ENCODE measurements at places on chromosomes 16 and 17. TPM values are rescaled to one million over a fixed set of nuclear protein-coding genes. Genes with fewer than 3 reads are reported as not detected.

DNA sequence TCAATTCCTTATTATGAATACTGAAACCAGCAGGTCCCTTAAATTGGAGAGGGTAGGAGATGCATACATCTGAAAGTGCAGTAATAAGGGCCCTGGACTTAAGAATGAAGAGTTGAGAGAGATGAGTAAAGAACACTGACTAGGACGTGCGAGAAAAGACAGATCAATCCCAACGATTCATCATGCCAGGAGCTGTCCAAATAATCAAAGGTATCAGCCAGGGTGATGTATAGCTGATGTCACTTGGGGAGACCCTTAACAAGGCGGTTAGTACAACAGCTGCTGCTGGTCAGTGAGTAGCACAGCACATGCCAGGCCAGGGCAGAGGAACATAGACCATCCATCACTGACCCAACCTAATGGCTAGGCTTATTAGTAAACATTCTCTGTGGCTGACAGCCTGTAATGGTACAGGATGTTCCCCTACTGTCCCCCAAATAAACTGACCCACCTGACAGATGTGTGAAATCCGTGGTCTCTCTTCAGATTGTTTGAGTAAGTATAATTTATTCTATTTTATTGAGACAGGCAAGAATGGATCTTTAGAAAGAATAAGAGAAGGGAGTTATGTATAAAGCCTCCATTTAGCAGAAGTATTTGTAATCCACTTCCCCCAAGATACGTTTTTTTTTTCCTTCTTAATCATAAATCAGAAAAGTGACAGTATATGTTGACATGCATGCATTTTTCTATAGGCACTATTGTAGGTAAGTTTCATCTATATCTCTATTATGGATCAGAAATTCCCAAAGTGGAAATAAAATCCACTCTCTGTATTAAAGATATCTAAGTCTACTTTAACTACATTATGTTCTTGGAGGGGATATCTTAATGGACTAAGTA, 118.4 kb downstream of the SNX11 start:
- no peak for DNase-seq

- DNase-seq, result no peak
These were observed 17.3 kb upstream of the C16orf74 start for GRCh38 chr16:85768199-85768598.

GRCh38 chr16:84462296-84463210, 41.9 kb downstream of the MEAK7 start:
- no peak for DNase-seq

DNA sequence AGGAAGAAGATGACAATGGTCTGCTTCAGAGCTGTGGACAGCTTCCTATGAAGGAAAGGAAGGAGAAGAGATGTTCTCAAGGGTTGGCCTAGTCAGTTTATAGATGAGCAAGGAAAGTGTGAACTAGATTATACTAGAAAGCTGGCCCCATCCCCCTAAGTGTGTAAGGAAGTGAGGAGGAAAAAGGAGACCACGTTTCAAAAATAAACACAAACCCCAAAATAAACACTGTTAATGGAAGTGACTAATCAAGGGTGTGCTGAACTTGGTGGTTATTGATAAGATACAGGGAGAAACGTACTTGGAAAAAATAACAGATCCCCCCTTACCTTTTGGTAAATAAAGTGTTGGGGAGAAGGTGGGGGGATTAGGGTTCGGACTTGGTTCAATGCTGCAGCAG, 267.1 kb downstream of the SOX9 start:
- no peak for DNase-seq

DNA sequence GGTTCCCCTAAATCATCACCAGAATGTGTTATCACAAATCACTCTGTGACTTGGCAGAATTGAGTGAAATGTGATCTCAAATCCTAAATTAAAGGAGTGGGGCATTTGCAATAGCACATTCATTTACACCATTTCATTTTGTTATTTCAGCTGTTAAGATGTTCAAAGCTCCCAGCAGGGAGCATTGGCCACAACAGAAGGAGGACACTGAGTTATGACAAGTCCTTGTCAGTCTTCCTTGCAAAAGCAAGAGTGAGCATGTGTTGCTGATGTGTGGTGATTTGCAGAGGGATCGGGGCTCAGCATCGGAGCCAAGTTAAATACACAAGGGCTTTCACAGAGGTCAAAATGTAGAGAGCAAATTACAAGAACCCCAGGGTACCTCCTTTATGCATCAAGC, 372.2 kb upstream of the CDH5 start:
- DNase-seq, result no peak

DNA sequence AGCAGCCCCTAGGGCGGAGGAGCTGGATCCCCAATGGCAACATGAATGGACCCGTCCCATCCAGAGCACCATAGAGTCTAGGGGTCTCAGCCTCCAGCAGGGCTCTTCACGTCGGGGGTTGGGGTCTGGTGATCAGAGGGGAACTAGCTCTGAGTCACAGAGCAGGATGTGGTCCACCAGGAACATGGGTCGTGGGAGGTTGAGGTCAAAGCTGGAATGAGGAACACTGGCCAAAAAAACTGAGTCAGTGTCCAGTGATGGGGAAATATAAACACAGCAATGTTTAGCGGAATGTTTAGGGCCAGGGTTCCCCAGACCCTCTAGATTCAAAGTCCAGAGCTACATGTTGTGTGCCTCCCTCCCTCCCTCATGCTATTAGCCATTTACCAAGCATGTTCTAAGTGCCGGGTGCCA, 79.1 kb upstream of the C16orf82 start:
- DNase-seq, result no peak

DNA sequence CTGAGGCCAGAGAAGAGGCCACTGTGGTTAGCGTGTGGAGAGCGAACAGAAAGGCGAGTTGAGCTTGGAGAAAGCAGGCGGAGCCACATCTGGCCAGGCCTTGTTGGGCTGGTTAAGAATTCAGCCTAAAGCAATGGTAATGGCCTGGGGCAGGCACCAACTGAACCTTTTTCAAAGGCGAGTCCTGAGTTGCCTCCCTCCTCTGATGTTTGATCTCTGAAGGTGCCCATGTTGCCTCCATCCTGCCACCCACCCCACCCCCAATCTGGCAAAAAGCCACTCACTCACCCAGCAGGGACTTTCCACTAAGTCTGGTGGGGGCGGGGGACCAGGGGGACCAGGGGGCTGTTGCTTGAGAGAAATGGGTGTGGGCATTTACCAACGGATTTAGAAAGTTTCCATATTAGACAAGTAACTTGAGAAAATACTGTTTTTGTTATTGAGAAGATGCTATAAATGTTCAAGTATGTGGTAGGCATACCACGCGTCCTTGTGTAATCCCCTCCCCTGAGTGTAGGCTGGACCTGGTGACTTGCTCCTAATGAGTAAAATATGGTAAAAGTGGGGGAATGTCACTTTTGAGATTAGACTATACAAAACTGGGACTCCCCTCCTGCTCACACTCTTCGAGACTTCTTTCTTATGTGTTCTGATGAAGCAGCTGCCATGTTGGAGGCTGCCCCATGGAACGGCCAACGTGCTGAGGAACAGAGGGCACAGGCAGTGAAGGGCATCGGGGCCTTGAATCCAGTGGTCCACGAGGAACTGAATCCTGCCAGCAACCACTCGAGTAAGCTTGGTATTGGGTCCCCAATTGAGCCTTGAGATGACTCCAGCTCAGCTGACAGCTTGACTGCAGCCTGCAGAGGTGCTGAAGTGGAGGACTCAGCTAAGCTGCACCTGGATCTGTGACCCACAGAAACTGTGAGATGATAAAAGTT, 29.9 kb upstream of the TNS4 start:
- DNase-seq, result no peak

GRCh38 chr17:39867880-39868553, at the start of gene ZPBP2:
ZPBP2 (plus strand) TSS chr17:39868202; CDS start chr17:39868355, 153 bp downstream.
- no peak for DNase-seq

DNA sequence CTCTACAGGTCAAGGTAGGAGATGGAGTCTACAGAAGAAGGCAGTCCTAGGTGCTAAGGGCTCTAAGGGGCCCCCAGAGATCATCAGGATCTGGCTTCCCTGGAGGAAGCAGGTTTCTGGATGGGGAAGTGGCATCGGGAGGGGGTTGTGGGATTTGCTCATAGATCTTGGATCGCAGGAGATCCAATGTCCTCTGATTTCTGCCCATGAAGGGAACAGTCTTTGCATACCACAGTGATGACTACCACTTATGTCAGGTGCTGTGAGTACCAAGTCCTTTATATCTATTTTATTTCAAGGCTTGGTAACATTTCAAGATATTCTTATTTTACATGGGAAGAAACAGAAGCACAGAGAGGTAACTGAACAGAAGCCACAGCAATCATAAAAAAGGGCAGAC, 164.0 kb downstream of the RGS9 start:
- DNase-seq, result no peak

GRCh38 chr16:70605283-70605657, 41.1 kb upstream of the IL34 start:
- DNase-seq, result no peak

GRCh38 chr16:56515665-56516064, 4.2 kb downstream of the BBS2 start:
- DNase-seq, result no peak

DNA sequence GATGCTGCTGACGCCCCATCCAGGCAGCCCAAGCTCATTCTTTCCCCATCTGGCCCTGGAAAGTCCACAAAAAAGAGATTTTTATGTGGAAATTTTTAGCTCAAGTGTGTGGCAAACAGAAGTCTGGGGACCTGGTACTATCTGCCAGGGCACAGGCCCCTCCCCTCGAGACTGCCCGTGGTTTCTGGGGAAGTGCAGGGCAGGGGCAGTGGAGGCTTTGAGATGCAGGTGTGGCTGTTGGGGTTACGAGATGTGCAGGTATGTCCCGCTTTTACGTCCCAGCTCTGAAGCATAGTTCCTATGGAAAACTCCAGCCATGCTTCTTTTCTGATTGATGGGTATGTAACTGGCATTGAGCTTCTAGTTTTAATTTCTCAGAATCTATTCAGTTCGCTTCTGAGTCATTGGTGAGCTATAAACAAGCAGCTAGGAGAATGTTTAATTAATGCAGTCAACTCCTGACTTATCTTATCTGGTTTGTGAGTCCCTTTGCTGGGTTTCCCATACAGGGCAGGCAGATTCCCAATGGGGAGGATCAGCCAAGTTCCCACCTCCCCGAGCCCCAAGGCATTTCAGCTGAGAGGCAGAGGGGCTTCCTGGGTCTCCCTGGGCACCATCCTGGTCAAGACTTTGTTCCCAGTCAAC, 16.2 kb downstream of the TBX4 start:
- no peak for DNase-seq

- DNase-seq, result no peak
These were observed 305.0 kb upstream of the CCL2 start for GRCh38 chr17:33950061-33950460.

CFAP52 gene
- not detected for total RNA-seq

KRT33A gene
- total RNA-seq, result not detected

ANKRD40CL gene
- total RNA-seq, result not detected

KRT36 gene
- total RNA-seq, result not detected

C17orf113 gene
- total RNA-seq, result 0.73 TPM
